Caco-2 (cell line): ENCODE measurements at places on chromosomes 5 and 9. TPM values are rescaled to one million over a fixed set of nuclear protein-coding genes. Genes with fewer than 3 reads are reported as not detected.

- H3K4me1 ChIP-seq, result no peaks in the 10 kb centered on the region
- no peak overlapping the region for H3K27ac ChIP-seq
- H3K36me3 ChIP-seq, result no peaks in the 10 kb centered on the region
- peak overlapping the region; percentile 94 for H3K4me3 ChIP-seq
- H3K27me3 ChIP-seq, result no peaks in the 10 kb centered on the region; the same call in 1 of the 2 replicates
Measured at GRCh38 chr5:154189819-154190594, 526 bp upstream of the GALNT10 start.

The SLC4A9 gene
- total RNA-seq, result 0.11 and 0.35 TPM in 2 replicates

DNA sequence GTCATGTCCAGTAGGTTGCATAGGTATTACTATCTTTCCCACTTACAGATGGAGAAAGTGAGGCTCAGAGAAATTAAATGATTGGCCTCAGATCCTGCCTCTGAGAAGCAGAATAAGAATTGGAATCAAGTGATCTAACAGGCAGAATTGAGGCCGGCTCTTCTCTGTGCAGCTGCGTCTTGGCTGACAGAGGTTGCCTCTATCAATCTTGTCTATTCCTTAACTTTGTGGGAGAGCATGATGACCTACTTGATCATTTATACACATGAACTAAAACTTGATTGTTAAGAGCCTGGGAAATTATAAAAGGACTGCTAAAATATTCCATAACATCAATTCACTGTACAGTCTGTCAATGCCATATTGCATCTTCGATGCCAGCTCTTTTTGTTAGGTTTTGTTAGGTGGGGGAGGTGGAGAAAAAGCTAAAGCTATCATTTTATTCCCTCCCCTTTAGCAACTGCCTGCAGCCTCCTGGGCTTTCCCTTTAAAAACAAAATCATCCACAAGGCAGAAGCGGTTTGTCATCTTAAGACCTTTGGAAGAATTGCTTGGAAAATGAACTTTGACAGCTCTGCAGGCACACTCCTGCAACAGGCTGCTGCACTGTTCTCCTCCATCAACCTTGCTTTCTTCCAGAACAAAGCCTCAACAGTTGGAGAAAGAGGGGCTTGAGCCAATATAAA is 247.4 kb downstream of the SMARCA2 start:
- H3K36me3 ChIP-seq, result no peaks in the 10 kb centered on the region
- H3K27me3 ChIP-seq, result no peaks in the 10 kb centered on the region
- H3K4me1 ChIP-seq, result no peaks in the 10 kb centered on the region
- no peak overlapping the region for H3K27ac ChIP-seq

The SLC6A3 gene
- not detected in 2 replicates for total RNA-seq

DNA sequence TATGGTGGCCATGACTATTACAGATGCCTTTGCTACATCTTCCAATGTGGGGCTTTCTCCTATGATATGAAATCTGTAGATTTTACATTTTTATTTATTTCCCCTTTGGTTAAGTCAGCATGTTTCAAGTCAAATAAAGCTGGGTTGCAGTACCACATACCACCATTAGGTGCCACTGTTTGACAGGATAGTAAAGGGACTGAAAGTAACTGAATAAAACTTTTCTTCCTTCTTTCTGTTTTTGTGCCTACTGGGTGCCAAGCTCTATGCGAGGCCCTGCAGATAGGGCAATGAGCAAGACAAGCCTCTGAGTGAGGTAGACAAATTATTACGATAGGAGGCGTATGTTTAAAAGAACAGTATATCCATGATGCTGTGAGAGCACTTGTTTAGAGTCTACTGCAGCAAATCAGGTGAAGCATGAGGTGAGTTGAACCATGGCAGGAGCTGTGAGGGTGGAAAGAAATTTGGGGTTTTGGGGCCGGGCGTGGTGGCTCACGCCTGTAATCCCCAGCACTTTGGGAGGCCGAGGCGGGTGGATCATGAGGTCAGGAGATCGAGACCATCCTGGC is 64.8 kb downstream of the GDNF start:
- no peak overlapping the region for H3K4me3 ChIP-seq
- no peaks in the 10 kb centered on the region for H3K36me3 ChIP-seq
- no peak overlapping the region for H3K27ac ChIP-seq
- H3K27me3 ChIP-seq, result no peaks in the 10 kb centered on the region

DNA sequence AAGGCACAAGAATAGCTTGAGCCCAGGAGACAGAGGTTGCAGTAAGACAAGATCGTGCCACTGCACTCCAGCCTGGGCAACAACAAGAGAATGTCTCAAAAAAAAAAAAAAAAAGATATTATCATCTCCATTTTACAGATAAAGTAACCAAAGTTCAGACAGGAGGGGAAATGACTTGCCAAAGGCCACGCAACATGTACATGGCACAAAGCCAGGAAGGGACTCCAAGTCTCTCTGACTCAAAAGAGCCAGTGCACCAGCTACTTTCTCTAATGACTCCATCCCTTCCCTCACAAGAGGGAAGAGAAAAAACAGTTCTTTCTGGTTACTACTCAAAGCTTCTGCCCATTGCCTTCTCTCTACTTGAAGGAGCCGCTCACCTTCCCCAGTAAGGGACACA is 34.1 kb downstream of the SIL1 start:
- H3K4me3 ChIP-seq, result no peak overlapping the region
- H3K4me1 ChIP-seq, result peaks cover 28% of the 10 kb centered on the region
- peak overlapping the region; percentile 58 for H3K27ac ChIP-seq
- no peaks in the 10 kb centered on the region for H3K36me3 ChIP-seq
- no peak for DNase-seq
- H3K27me3 ChIP-seq, result no peaks in the 10 kb centered on the region

The SIT1 gene
- total RNA-seq, result not detected in 2 replicates

DNA sequence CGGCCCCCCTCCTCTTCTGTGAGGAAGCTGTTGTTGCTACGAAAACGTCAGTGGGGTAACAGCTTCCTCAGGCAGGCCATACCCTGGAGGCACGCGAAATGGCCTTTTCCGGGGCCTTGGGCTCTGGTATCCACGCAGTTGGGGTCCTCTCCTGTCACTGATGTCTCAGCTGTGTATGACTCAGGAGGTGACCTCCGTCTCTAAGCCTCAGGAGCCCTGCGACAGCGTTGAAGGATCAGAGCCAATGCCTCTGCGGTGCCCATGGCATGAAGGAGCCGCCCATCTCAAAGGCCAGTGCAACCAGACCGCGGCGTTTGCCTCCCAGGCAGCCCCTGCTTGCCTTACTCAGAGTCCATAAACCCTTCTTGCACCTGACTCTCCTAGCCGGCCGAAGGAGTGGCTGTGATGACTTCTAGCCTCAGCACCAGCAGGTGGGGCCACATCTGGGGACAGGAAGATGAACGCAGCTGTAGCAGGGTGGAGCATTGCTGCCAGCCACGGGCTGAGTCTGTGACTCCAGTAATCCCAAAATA is 1.0 kb upstream of the MXD3 start:
- H3K4me1 ChIP-seq, result peaks cover 11% of the 10 kb centered on the region
- H3K27me3 ChIP-seq, result no peaks in the 10 kb centered on the region
- peak overlapping the region; percentile 93 for H3K4me3 ChIP-seq

The CTNND2 gene
- total RNA-seq, result 0.32 and 1.2 TPM in 2 replicates

The APBA1 gene
- 0.32 and 0.34 TPM in 2 replicates for total RNA-seq

GRCh38 chr5:31708089-31708488 is 69.2 kb downstream of the PDZD2 start:
- H3K27ac ChIP-seq, result no peak overlapping the region
- H3K4me1 ChIP-seq, result no peaks in the 10 kb centered on the region
- H3K4me3 ChIP-seq, result no peak overlapping the region
- no peaks in the 10 kb centered on the region for H3K36me3 ChIP-seq
- no peak for DNase-seq
- H3K27me3 ChIP-seq, result no peaks in the 10 kb centered on the region

The TAF11L7 gene
- total RNA-seq, result not detected in 2 replicates

The C5orf58 gene
- not detected in 2 replicates for total RNA-seq

- H3K27me3 ChIP-seq, result no peaks in the 10 kb centered on the region
- no peak overlapping the region for H3K27ac ChIP-seq
- no peaks in the 10 kb centered on the region; the same call in none of the 2 replicates for H3K36me3 ChIP-seq
- peaks cover 17% of the 10 kb centered on the region for H3K4me1 ChIP-seq
- no peak overlapping the region for H3K4me3 ChIP-seq
- DNase-seq, result no peak
Measured at GRCh38 chr9:133869674-133870405, 122.3 kb downstream of the VAV2 start.

The PSMD5 gene
- 53.7 and 68.1 TPM in 2 replicates for total RNA-seq

The SNX18 gene
- total RNA-seq, result 25.0 and 28.0 TPM in 2 replicates
